ENCODE measurements at places on chromosomes 1 and 21.

- DNase-seq = no peak
These were observed 90.7 kb downstream of the ASH1L start for GRCh38 chr1:155471891-155472290.

DNA sequence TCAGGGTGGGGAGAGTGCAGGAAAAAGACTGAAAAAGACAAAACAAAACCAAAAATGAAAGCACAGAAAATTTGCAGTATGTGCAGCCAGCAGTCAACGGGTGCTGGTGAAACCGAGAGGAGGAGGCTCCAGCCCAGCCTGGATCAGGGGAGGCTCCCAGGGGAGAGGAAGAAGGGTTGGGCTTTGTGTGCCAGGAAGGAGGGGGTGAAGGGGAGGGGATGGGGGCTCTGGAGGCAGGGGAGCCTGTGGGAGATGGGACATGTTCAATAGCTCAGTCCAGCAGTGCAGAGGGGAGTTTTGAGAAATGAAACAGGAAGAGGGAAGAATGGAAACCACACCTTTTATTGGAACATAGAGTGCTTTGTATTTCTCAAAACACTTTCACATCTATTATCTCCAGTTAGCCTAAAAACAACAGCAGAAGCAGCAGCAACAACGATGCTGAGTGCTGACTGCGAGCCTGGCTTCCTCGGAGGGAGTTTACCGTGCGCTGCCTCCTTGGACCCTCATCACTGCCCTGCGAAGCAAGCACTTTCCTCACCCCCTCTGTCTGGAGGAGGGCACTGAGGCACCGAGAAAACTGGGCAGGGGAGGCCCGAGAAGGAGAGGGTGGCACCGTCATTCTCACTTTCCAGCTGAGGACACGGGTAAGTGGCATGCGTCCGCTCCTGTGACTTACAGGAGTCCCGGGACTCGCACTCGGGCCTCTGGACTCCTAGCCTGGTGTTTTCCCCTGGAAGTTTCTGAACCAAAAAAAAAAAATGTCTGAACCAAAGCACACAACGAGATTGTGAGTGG is 62.9 kb downstream of the MDM4 start:
- peak; percentile 56 for DNase-seq

- DNase-seq = peak; percentile 97
These were observed 19.4 kb downstream of the RPS6KC1 start for GRCh38 chr1:213070406-213070805.

DNA sequence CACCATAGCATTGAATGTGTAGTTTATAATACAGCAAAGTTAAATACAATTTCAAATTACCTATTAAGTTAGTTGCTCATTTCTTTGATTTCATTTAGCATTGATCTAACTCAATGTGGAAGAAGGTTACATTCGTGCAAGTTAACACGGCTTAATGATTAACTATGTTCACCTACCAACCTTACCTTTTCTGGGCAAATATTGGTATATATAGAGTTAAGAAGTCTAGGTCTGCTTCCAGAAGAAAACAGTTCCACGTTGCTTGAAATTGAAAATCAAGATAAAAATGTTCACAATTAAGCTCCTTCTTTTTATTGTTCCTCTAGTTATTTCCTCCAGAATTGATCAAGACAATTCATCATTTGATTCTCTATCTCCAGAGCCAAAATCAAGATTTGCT is at the start of gene ANGPTL3:
Gene ANGPTL3 (plus strand): TSS at position 240 of the 400 bp plus-strand sequence. CDS start 47 bp downstream, at position 287.
- DNase-seq = no peak

DNA sequence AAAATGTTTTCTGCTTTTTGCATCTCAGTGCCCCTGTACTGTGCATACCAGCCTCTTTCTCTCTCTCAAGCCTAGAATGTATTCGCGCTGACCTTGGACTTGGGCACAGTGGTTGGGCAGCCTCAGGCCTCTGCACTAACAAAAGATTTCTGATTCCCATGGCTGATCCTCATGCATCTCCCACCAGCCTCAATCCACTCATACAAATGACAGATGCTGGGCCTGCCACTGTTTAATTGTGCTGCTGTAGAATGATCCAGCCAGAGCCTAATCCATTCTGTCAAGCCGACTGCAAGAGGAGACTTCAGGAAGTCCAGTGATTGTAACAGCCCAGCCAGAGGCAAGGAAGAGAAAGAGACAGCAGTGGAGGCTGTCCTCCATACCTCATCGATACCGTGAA is 180.8 kb downstream of the ASTN1 start:
- DNase-seq = no peak

GRCh38 chr1:204695692-204696091 is 10.2 kb upstream of the LRRN2 start:
- no peak for DNase-seq
